ENCODE measurements at places on chromosomes 3 and 15.

GRCh38 chr15:65081758-65082157, 5.2 kb downstream of the KBTBD13 start:
- no peak for DNase-seq

GRCh38 chr3:72739531-72740466, 108.4 kb downstream of the SHQ1 start:
- no peak for DNase-seq

- no peak for DNase-seq
These were observed 32.1 kb upstream of the THRB start for GRCh38 chr3:24526640-24527212.

DNA sequence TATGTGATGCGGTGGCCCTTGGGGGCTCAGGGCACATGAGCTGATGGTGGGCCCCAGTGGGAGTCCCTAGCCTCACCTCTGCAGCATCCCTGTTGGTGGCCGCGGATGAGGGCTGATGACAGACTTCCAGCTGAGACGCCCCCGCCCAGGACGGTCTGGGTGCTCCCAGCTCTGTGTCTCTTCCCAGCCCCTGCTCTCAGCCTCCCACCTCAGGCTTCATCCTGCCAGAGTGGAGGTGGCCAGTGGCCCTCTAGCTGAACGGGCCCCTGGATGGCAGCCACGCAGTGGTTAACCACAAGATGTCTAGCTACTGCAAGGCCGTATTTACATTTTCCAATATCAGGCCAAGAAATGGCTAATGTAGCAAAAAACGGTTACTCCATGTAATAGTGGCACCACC, 205.3 kb upstream of the LINGO1 start:
- DNase-seq = no peak

DNA sequence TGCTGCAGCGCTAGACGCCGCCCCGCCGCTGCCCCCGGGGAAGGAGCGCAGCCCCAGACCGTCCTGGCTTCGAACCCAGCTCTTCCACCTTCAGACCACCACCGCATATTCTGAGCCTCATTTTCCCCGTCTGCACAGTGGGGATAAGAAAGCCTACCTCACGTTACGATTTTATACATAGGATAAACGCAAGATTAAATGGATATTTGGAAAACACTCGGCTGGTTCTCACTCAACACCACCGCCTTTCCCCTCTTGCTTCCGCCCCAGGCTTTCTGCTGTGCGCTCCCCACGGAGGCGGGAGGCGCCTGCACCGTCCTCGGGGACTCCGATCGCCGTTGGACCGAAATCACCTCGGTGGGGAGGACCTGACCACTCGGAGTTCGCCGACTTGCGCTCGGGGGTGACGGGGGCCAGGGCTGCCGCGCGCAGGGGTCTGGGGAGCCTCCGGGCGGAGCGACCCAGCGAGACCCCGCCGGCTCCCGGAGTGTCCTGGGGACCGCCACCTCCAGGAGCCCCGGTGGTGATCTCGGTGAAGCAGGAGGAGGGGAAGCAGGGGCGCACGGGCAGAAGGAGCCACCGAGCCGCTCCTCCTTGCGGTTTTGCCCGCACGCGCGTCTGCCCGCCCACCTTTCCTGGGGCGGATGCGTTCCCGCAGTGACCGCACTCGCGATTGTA, 4.0 kb downstream of the FBXL22 start:
- DNase-seq = peak; percentile 29

GRCh38 chr15:79467865-79468586, 35.9 kb downstream of the MINAR1 start:
- no peak for DNase-seq

- DNase-seq = no peak
These were observed 85.2 kb downstream of the GAP43 start for GRCh38 chr3:115708540-115708939.

DNA sequence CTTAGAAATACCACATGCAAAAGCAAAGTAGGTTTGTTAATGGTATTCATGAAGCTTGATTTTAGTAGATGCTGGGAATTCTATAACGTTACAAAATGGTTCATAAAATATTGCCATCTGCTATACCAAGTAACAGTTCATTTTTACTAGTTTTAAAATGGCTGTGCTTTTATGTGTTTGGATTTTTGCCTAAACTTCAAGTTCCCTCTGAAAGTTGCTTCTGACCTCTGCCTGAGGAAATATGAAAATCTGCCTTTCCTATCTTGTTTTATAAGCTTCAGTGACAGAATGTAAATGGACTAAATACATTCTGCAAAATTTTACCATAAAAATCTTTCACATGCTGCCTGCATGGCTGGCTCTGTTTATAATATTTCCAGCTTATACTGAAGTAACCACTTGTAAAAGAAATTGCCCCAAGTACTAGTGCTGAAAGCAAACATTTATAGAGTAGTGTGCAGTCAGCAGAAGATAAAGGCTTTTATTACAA, 560.7 kb upstream of the ROBO2 start:
- no peak for DNase-seq

GRCh38 chr3:105774444-105775180, 94.2 kb downstream of the CBLB start:
- DNase-seq = no peak

DNA sequence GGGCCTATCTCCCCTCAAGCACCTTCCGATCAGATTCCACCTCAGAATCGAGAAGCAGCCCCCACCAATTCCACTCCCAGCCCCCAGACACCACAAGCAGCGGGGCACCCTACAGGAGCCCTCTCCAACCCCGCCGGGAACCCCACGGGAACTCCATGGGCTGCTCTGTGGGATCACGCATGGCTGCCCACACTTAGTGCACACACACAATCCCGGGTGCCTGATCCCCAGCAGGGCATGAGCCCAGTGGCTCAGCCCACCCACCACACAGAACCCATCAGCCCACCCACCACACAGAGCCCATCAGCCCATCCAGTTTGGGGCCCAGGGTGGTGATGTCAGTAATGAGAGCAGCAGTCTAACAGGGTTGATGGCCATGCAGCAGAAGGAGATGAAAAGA, 141.6 kb upstream of the LINGO1 start:
- no peak for DNase-seq

- DNase-seq = no peak
These were observed 139.0 kb downstream of the P3H2 start for GRCh38 chr3:189981668-189982067.

DNA sequence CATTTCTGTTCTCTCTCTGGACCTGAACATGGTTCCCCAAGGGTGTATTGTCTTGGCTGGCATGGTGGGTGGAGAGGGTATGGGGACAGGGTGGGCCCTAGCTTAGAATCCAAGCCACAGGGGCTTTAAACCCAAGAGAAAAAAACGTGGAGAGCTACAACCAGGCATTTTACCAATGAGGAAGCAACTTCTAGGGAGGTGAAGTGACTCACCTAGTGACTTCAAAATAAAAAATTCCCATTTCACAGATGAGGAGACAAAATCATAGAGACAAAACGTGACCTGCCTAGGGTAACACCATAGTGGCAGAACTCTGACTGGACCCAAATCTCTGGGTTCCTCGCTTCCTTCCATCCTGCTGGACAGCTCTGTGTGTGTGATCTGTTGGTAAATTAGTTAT, 216.8 kb downstream of the RPLP1 start:
- no peak for DNase-seq

DNA sequence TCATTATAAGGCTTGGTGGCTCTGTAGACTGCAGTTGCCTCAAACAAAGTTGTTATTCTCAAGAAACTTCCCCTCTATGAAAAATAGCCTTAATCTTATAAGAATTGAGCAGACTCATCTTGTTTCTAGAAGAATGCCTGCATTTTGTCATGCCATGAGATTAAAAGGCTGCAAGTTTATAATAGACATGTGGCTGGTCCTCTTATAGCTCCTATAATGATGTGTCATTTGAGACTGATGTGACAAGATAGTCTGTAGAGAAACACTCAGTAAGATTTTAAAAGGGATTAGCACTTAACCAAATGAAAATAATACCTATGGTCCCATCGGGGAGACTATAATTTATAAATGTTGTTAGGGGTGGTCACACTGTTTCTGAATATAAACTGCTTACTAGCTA, 312.5 kb downstream of the OXSM start:
- DNase-seq = no peak

DNA sequence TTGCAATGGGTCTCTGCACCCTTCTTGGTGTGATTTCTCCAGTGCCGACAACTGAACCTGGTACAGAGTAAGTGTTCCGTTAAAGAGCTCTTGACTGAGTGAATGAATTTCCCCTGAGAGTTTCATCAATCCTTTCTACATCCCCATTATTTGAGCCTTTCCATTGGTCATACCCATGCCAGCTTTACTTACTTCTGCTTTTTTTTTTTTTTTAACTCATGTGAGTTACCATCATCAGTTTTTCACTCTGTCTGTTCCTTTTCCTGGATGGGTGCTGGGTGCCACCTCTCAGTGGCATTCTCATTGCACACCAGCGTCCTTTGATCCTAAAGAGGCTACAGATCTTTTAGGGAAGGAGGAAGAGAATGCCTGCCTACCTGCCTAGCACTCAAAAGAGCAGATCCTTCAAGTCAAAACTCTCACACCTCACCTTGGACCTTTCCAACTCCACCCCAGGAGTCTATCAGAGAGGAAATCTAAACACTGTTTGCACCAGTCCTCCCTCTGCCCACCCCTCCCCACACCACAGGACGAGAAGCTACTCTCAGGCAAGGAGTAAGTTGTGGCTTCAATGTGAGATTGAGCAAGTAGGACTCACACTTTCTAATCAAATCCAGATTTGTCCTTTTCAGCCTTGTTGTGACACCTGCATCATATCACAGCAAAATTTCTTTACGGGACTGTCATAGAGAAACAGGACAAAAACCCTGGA, 13.1 kb upstream of the USP3 start:
- no peak for DNase-seq

DNA sequence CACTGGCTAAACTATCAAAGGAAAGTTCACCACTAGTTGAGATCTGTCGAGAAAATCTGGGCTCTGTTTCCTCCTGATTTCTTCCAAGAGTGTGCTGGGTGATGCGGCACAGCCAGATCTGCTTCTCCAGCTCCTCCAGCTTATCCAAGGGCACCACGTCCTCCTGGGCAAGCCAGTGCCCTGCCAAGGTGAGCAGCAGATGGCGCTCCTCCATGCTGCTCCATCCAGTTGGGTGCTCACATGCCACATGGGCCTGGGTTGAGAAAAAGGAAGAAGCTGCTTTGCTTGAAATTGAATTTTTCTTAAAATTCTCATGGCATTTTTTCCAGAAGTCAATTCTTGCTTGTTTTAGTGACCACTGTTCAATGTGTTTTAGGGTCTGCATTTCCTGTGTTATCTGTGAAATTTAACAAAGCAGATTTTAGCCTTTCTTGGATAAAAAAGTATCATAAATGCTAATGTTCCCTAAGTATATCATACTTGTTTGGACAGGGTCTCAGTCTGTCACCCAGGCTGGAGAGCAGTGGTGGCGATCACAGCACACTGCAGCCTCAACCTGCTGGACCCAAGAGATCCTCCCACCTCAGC, 47.3 kb downstream of the EIF3J start:
- no peak for DNase-seq

GRCh38 chr3:110027446-110028080, 690.2 kb upstream of the DPPA4 start:
- DNase-seq = no peak

GRCh38 chr3:170839518-170840100, 30.4 kb downstream of the RPL22L1 start:
- no peak for DNase-seq

DNA sequence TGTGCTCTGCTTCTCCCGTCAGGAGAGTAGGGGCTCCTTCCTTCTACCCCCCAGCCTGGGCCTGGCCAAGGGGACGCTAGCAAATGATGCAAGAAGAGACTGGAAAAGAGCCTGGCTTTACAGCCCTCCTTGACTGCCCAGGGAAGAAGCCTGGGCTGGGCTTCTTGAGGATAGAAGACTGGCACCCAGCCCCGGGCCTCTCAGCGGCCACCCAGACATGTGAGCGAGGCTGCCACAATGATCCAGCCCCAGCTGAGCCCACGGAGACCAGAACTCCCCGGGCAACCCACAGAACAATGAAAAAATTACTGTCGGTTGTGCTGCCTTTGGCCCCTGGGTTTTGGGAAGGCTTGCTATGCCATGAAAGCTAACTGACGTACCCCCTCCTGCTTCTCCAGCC, 100.6 kb upstream of the PRR20G start:
- no peak for DNase-seq

DNA sequence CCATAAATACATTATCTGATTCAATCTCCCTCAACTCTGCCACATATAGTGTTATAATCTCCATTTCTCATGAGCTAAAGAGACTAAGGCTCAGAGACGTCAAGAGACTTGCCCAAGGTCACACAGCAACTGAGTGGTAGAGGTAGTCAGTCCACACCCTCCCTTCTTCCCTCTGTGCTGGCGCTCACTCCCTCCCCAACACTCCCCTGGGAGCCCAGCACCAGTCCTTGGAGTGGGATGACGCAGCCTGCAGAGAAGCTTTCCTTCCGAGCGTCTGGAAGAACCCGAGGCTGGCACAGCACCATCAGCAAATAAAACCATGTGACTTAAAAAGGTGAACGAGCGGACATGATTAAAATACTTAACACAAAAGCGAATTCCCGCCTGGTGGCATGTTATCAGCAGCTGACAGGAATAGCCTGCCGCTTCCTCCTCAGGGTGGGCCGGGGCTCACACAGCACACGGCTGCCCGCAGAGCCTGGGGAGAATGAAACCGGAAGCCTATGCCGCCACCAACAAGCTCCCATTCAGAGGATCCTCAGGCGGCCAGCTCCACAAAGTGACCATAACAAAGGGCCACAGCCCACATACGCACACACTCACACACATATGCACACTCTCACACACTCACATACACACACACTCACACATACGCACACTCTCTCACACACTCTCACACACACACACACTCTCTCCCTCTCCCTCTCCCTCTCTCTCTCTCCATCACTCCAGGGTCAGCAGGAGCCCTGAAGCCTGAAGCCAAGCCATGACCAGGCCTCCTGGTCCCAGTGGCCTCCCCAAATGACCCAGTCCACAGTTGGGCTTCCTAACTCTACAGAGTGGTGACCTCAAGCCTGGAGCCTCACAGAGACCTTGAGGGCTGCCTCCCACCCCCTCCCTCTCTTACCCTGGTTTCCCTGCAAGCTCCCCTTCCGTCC, 120.5 kb downstream of the XXYLT1 start:
- DNase-seq = no peak

DNA sequence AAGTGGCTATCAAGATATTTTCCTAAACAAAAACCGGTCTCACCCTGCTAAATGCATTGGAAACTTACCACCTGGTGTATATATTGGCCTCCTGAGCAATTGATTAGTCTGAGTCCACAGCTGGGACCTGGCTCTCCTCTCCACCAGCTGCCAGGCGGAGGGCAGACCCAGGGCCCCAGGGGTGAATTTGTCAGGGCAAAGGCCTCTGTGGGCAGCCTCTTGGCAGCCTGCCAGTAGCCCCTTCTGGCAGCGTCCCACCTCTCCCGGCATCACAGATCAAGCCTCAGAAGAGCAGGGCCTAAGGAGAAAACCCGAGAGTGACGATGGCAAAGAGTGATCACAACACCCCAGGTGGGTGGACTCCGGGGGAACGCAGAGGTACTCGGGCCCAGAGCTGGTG, 43.0 kb upstream of the IDH2 start:
- DNase-seq = no peak

DNA sequence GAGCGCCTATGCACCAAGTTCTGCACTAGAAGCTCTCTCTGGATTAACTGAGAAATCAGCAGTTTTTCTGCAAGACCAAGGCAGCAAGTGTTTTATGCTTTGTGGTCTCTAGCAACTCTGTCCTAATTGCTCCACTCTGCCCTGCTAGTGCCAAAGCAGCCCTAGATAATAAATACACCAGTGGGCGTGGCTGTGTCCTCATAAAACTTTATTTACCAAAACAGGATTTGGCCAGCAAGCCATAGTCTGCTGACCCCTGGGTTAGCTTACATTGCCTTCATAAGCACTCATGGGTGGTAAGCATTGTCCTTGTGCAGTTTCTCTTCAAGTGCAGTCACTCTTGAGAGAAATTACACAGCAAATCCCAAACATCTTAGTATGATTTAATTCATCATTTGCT, 30.7 kb upstream of the SLC24A5 start:
- no peak for DNase-seq

GRCh38 chr15:92959219-92959618, 59.1 kb downstream of the CHD2 start:
- no peak for DNase-seq

All from hindlimb muscle (tissue), 1 donor.